ENCODE measurements at places on chromosomes 3 and 15. TPM values are rescaled to one million over a fixed set of nuclear protein-coding genes. Genes with fewer than 3 reads are reported as not detected.

DNA sequence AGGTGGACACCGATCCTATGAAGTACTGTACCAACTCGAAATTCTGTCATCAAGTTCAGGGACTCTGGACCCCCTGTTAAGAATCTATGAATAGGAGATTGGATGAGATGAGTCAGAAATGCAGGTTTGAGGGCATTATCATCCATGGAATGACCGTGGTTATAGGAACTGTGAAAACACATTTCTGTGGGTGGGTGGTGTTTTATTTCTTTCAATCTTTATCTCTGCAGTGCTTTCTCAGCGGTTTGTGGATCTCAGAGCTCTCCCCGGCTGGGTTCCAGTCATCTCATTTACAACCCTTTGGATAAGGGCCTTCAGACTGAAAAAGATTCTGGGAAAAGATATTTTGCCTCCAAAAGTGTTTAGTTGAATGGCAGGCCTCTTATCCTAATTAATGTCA is 5.4 kb upstream of the ABHD17C start:
- DNase-seq = no peak

GRCh38 chr3:100463646-100464155 is 28.7 kb upstream of the TMEM45A start:
- DNase-seq = no peak

The COL8A1 gene
- 0.61 TPM for polyA plus RNA-seq

- no peak for DNase-seq
These were observed 26.8 kb upstream of the LIMD1 start for GRCh38 chr3:45567730-45568172.

DNA sequence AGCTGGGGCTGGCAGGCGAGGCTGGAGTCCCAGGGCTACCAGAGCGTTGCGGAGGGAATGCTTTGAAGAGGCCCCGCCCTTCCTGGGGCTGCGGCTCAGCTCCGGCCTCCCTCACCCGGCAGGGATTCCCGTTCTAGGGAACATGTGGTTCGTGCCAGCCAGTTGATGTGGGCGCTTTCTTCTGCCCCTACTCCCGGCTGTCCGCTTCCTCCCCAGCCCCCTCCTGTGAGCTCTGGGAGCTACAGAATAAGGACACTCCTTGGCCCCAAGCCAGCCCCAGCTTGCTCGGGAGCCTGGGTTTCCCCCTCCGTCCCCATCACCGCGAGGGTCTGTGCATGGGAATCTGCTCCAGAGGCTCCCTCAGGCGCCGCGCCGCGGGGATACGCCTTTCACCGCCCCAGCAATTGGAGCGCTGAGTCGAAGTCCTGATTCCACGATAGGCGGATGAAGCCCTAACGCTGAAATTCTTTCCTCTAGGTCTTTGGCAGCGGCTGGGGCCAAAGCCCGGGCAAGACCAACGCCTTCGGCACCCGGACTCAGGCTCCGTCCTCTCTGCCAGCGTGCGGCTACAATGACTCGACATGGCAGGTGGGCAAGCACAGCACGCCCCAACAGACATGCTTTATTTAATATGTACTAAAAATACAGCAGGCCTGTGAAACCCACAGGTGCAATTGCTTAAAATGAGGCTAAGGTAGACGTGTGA is 69.5 kb downstream of the KLF15 start:
- peak; percentile 80 for DNase-seq

DNA sequence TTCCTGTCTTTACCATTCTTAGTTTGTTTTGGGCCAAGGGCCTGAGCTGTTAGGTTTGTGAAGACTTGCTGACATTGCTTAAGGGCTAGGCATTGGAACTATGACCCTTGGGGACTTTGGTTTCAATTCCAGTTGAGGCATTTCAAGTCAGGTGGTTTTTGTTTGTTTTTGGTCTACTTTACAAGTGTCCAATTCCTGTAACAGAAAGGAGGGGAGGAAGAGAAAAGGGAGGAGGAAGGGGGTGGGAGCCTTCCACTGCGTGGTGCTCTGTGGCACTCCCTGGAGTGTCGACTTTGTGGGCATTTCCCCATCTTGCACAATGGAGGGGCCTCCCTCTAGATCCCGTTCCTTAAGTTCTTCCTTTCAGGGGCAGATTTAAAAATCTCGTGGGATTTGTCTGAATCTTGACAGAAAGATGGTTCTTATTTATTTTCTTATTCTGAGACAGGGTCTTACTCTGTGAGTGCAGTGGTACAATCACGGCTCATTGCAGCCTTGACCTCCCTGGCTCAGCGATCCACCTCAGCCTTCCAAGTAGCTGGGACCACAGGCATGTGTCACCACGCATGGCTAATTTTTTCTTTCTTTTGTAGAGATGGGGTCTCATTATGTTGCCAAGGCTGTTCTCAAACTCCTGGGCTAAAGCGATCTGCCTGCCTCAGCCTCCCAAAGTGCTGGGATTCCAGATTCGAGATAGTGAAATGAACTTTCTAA is 59.5 kb upstream of the RYK start:
- DNase-seq = peak; percentile 71

GRCh38 chr3:178513546-178514380 is 22.5 kb upstream of the KCNMB2 start:
- no peak for DNase-seq

DNA sequence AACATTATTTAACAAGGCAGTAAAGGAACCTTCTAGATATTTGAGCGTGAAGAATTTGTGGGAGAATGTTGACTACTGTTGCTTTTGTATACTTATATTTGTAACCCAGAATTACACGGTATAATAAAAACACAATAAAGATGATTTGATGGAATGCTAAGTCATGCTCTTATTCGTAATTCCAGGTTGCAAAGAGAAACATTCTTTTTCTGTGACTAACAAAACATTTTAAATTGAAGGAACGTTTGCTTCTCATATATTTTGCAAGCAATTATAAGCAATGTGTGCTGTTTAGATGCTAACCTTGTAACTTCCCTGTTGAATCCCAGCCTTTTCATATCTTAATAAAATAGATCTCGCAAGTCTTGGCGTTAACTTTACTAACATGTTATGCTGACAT is 124.4 kb upstream of the CGNL1 start:
- no peak for DNase-seq

Data from hepatocyte (in vitro differentiated cells).